Body of pancreas (tissue), 4 donors: ENCODE measurements at places on chromosomes 11 and 22. TPM values are rescaled to one million over a fixed set of nuclear protein-coding genes. Genes with fewer than 3 reads are reported as not detected.

DNA sequence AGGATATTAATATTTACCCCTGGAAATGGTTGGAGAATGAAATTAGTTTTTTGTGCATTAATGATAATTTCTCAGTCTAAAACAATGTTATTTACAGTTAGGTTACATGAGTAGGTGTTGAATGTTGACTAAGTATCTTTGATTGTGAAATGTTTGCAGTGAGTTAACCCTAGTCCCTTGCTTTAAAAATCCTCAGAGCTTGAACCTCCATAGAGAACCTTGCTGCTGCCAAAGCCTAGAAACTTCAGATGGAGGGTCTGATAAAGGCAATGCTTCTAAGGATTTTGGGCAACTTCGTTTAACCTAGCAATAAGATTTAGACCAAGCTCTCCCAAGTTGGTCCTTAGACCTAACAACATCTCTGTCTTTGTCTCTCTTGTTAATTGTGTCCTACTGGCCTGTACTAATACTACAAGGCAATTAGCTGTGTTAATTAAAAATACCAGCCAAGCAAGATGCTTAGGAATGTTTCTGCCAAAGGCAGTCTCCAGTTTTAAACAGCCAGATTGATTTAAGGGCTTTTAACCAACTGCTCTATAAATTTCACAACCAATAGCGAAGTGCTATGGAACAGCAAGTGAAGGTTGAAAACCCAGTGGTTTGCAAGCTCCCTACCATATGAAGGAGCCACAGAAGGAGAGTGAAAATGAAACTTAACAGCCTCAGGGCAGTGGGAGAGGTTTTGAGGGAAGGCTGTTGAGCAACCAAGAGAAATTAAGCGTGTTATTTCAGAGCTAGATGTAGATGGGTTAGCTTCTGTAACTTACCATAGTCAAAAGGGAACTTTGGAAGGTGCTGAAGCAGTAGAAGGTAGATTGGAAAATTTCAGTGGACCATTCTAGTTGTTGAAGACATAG, 295.9 kb upstream of the ANO5 start:
- no peaks in the 10 kb centered on the region for H3K36me3 ChIP-seq
- no peaks in the 10 kb centered on the region for H3K4me1 ChIP-seq
- DNase-seq, result no peak

The C1QTNF5 gene
- total RNA-seq, result 54.1 TPM

GRCh38 chr22:31105282-31105929, 2.0 kb downstream of the SELENOM start:
- H3K27me3 ChIP-seq, result no peaks in the 10 kb centered on the region
- no peak overlapping the region for H3K27ac ChIP-seq
- DNase-seq, result no peak
- H3K4me3 ChIP-seq, result no peak overlapping the region

The MPPED2 gene
- total RNA-seq, result 3.1 TPM

The THOC5 gene
- 20.0 TPM for total RNA-seq

The CCDC87 gene
- total RNA-seq, result not detected
